ENCODE measurements at places on chromosomes 5 and 9.

- no peak for DNase-seq
Observed at GRCh38 chr9:113603773-113604172, 140.2 kb downstream of the RGS3 start.

GRCh38 chr9:1102642-1102970, 52.4 kb downstream of the DMRT2 start:
- no peak for DNase-seq

GRCh38 chr5:61409568-61409967, 77.5 kb downstream of the ZSWIM6 start:
- DNase-seq: peak; percentile 43

GRCh38 chr5:2742921-2743679, 8.4 kb downstream of the IRX2 start:
- DNase-seq: no peak

DNA sequence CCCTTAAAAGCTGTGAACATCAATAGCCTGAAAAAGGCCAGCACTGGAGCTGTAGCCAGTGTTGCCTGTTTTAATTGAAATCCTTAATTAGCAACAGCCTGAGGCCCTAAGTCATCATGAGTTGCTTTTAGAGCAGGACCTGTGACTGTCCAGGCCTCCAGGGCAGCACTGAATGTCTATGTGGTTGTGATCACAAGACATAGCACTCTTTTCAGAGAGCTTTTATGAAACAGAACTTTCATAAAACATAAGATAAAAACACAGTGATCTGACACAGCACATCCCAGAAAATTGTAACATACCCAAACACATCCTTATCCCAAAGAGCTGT, 85.5 kb upstream of the MYO10 start:
- DNase-seq: no peak

DNA sequence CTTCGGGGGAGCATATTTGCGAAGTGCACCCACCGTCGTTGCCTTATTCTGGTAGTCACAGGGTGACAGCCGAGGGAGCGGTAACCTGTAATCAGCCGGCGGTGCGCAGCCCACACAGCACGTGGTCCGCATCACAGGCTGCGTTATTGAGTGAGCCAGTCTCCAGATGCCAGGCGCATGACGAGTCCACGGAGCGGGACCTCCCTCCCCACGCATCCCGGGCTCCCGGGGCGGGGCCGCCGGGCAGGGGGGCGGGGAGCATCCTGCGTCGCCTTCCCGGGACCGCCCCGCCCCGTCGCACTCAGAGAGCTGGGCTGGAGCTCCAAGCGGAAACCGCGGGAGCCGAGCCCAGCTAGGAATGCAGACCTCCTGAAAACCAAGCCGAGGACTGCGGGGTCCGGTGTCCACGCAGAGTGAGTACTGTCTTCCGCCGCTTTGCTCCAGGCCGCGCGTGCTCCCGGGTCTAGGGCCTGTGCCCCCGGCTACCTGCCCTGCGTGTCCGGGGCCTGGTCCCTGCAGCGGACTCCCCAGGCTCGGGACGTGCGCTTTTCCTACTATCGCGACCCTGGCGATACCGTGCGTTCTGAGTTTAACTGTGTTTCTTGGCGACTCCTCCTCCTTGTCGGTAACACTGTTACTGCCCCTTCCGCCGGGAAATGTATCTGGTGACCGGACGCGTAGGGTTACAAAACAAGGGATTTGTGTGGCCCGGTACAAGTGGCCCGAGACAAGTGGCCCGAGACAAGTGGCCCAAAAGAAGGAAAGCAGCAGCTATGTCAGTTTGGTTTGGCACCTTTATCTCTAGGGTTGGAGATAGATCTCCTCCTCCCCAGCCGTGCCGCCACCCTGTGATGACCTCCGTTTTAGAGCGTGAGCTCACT, 40.6 kb downstream of the CAST start:
- DNase-seq: peak; percentile 97

- no peak for DNase-seq
Observed at GRCh38 chr5:9009931-9010651, 535.8 kb downstream of the SEMA5A start.

- DNase-seq: no peak
Observed at GRCh38 chr9:96177719-96178028, 124.3 kb downstream of the HSD17B3 start.

DNA sequence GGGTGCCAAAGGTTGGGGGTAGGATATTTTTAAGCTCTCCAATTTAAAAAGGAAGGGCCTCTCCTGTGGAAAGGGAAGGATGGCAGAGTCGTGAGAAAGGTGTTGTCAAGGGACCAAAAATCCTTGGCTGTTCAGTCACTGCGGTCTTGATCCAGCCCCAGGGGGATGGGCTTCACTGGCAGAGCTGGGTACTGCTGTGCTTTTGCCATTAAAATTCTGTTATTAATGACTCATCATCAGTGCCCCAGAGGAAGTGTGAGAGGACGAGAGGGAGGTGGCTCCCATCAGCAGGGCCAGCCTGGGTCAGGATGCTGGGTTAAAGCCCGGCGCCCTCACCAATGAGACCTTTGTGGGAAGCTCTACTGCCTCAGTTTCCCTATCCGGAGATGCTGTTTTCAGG, 16.7 kb downstream of the PCDH12 start:
- DNase-seq: no peak

DNA sequence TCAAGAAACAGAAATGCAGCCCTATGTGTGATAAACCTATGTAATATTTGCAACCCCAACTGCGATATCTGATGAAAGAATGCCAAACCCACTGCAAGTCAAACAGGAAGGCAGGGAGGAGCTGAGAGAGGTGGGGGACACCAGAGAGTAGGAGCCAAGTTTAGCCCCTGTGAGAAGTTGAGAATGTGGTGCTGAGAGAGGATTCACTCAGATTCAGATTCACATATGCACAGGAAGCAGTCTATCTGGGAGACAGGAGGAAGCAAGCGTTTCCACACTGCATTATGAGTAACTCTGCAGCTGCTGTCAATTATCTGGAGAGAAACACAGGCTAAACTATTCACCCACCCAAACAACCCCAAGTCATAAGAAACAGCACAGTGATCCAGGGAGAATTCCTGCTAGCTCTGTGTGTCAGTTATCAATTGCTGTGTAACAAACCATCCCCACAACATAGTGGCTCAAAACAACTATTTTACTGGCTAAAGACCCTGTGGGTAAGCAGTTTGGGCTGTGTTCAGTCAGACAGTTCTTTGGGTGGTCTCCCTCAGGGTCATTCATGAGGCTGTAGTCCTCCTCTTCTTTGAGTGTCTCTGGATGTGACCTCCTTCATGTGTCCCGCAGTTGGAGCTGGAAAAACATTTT, 161.9 kb upstream of the RAI14 start:
- peak; percentile 74 for DNase-seq

DNA sequence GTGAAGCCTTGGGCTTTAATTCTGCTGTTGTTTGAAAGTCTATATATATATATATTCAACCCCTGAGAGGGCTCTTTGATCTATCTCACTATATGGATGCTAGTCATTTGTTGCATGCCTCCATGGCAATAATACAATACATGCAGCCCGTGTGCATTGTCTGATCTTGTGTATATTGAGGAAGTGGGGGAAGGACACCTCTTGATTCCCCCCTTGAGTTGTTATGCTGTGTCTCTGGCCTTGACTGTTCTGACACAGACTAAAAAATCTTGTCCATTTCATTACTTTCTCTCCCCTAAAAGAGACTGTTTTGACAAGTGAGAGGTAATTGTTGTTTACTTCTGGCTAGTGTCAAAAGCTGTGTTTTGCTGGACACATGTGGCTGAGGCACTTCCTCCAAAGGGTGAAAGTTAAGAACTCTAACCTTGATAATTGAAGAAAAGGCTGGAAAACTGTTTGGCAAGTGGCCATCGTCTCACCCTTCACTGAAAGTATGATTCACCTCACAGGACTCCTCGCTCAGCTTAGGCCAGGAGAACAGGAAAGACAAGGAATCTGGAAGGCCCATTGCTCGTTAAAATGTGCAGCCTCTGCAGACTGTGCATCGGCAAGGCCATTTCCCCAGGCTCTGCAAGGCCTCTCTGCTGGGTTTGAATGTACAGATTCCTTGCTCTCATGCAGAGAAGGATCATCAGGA, 304.0 kb downstream of the PRELID2 start:
- DNase-seq: no peak

- no peak for DNase-seq
Observed at GRCh38 chr5:43635374-43635773, 32.4 kb downstream of the NNT start.

DNA sequence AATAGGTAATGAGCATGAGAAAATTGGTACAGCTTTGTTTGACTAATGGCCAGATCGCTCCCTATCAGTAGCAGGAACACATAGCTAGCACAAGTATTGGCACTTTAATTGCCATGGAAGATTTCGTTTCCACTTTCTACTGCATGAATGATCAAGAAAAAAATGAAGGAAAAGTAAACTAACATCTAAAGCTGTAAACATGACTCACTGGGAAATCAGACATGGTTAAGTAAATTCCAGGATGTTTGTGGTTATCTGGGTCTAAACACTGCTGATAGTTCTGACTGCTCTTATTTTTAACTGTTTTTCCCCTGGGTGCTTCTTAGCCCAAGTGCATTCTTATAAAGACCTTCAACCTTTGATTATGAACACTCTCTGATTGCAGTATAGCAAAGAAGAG, 388.9 kb downstream of the NR2F1-AS1 start:
- no peak for DNase-seq

- no peak for DNase-seq
Observed at GRCh38 chr5:55629815-55630214, 82.3 kb downstream of the SLC38A9 start.

DNA sequence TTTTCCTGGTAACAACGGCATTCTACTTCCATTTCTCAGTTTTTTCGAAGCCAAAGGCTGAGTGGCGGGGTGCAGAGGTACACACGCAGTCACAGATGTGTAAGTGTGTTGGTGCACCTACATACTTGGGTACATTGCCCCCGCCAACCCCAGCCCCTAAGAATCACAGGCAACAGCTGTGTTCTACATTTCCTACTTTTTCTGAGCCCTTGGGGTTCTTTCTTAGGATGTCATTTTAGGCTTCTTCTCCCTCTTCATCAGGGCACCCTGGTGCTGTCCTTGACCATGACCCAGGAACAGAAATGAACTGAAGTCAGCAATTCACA, 104.8 kb downstream of the PAX5 start:
- no peak for DNase-seq

DNA sequence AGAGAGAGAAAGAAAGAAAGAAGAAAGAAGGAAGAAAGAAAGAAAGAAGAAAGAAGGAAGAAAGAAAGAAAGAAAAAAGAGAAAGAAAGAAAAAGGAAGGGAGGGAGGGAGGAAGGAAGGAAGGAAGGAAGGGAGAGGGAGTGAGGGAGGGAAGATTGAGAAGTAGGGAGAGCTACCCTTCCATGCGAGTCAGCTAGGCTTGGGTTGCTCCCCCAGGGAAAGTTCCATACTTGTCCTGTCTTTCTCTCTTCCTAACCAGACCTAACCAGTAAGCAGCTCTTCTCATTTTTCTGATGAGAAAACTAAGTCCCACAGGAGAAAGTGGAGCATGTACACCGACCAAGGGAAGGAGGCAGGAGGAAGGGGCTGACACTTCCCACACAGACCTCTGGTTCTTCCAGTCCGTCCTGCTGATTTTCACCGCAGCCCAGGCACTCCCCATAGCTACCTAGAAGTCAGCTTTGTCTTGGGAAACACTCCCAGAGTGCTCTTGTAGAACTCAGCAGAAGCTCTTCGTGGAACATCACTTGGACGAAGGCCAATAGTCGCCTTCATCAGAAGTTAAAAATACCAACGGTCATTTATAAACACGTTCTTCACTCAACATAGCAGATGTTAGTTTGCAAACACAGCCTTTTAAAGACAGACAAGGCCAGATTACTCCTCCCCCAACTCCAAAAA, 29.0 kb upstream of the ENTREP1 start:
- no peak for DNase-seq

GRCh38 chr9:6975198-6975597, 217.4 kb downstream of the KDM4C start:
- no peak for DNase-seq

- DNase-seq: no peak
Observed at GRCh38 chr5:56166671-56167385, 66.3 kb downstream of the ANKRD55 start.

DNA sequence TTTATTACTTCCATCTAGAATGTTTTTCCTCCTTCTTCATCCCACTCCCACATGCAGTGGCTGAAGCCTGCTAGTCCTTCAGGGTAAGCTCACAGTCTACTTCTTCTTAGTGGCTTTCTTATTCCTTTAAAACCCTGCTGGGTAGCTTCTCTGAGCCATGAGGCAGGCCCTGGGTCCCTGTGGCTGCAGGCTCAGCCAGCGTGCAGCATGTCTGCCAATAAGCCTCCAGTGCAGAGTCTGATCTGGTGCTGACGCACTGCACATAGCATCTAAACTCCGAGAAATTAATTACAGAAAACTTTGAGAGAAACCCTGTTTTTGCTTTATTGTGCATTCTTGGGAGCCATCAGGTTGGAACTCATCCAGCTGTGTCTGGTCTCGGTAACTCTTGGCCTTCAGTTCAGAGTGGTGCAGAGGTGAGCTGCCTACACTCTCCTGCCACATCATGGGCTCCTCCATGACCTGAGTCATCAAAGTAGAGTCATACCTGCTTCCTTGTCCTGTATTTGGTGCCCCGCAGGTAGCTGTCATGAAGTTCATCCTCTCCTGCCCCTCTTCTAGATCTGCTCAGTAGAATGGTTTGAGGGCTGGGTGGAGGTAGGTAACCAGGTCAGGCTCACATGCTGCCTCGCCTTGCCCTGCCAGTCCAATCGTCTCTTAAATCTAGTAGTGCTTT, 339.4 kb downstream of the KDM4C start:
- DNase-seq: no peak

GRCh38 chr9:98506422-98507054, 202.2 kb downstream of the GABBR2 start:
- DNase-seq: no peak

DNA sequence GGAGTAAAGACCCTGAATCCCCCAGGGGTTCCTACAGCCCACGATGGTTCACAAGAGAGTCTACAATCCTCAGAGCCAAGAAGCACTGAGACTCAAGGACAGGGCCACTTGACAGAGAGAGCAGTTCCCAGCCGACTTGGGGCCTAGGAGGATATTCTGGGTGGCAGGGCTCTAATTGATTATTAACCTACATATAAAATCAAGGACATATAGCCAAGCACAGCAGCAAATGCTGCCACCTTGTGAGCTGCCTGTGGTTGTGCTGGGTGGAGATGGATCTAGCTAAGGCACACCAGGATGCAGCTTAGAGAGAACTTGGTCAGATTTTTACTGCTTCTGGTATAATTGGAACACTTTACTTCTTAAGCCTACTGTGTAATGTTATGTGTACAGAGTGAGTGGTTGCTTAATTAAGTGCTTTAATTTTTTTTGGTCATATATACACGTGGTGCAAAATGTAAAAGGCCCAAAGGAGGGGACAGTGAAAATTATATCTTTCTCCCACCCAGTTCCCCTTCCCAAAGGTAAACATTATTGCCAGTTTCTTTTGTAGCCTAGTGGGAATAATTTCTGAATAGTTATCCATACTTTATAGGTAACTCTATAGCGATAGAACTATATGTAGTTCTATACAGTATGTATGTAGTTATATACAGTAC, 78.8 kb downstream of the F2RL2 start:
- DNase-seq: peak; percentile 76

- DNase-seq: no peak
Observed at GRCh38 chr5:112951124-112951702, 25.4 kb upstream of the DCP2 start.

Measured in suppressor macrophage (primary cell).